Fibroblast of skin of back (primary cell): ENCODE measurements at places on chromosomes 1 and 21.

- no peak for DNase-seq
Observed at GRCh38 chr1:3664700-3665375, 12.5 kb downstream of the TP73 start.

DNA sequence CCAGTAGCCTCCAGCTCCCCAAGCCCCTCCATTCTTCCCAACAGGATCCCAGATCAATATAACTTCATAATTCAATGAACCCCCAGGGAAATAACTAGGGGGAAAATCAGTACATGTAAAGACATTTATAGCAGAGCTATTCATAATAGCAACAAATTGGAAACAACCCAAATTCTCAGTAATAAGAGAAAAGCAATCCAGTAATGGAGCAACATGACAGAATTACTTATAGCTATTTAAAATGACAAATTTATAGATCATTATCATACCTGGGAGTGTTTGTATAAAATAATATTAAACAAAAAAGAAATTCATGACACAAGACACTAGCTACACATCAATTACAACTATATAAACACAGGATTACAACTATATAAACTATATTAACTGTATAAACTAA lies 20.2 kb downstream of the PLEKHA6 start:
- no peak for DNase-seq

- no peak for DNase-seq
Observed at GRCh38 chr21:28066076-28066475, 926.6 kb downstream of the LTN1 start.

DNA sequence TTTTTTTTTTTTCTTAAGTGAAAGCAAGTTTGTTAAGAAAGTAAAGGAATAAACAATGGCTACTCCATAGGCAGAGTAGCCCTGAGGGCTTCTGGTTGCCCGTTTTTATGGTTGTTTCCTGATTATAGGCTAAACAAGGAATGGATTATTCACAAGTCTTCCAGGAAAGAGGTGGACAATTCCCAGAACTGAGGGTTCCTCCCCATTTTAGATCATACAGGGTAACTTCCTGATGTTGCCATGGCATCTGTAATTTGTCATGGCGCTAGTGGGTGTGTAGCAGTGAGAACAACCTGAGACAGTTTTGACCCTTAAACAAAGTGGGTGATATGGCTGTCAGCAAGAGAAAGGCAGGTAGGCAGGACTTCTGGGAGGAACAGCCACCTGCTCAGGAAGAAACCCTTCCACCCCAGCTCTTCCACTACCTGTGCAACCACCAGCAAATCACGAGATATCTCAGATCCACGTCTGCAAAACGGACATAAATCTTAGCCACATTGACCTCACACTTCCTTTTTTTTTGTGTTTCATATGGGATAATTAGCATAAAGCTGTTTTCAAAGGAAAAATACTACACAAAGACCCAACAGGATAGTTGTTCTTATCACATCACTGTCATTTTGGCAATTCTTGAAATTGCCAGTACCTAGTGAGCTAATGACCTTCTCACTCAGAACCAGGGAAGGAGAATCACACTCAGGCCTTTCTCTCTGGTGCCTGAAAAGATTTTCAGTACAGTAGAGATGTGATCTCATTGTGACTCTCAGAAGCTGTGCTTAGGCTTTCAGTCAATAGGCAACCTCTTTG lies 34.8 kb upstream of the DUSP10 start:
- no peak for DNase-seq

DNA sequence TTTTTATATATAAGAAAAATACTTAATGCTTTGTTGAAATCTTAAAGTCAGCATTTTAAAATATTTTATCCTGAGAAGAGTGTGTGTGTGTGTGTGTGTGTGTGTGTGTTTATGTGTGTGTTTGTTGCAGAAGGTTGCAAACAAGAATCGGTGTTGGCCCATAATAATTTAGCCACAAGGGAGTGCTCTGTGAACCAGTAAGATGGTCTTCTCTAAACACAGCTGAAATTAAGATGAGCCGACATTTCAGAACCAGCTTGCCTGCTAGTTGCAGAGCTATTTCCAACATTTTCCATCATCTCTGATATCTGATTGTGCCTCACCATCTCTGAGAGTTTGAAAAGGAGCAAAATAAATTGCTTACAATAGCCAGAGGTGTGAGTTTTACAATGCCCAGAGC lies 158.8 kb upstream of the SGIP1 start:
- DNase-seq: no peak

GRCh38 chr1:169890761-169891538 lies 2.7 kb downstream of the SCYL3 start:
- no peak for DNase-seq
